ENCODE measurements at places on chromosomes 2 and 18. TPM values are rescaled to one million over a fixed set of nuclear protein-coding genes. Genes with fewer than 3 reads are reported as not detected.

DNA sequence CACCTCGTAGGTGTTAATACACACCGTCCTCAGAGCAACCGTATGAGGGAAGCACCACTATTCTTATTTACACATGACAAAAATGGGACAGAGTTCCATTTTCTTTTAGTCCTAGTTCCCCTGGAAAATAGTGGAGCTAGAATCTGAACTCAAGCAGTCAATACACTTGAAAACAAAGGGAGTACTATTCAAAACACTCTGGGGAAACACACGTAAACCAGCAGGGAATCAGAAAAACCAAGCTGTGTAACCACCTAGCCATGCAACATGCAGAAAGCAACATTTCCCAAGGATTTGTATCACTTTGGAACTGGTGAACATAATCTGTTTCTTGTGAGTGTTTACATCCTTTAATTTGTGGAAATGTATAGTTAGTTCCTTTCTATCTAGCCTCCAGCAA is 208.2 kb downstream of the UBE2E3 start:
- DNase-seq = no peak

DNA sequence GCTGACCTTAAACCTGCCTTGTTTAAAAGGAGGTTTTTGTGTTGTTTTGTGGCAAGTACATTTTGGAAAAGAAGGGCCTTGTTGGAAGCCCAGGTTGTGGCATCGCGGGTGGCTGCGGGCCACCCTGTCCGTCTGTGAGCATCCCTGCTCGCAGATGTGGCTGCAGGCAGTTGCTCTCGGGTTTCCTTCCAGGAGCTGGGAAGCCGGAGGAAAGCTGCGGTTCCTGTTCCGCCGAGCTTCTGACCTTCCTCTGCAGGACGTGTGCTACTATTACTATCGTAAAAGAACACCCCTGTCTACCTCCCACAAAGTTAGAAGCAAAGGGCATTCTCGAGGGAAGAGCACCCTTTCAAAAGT is 766 bp downstream of the MFF start:
- DNase-seq = no peak

DNA sequence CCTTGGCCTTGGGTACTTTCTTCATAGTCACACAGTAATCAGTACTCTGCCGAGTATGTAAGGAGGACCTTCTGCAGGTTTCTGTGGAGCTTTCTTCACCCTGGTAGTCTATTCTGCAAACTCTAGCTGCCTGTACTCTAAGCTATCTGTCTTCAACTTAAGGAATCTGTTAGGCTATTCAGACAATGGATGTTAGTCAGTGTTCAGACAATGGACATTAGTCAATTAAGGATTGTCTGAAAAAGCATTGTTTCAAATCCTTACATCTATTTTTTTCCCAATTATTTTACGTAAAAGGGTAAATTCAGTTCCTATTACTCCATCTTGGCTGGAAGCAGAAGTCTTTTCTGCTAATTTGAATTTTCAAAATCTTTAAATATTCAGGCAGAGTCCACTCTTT is 75.7 kb downstream of the WDR7 start:
- no peak for DNase-seq

SLC16A14 gene
- 0.54 TPM for total RNA-seq

- DNase-seq = no peak
These were observed 382.1 kb downstream of the OSR1 start for GRCh38 chr2:18976168-18976961.

C2orf80 gene
- total RNA-seq = not detected

DNA sequence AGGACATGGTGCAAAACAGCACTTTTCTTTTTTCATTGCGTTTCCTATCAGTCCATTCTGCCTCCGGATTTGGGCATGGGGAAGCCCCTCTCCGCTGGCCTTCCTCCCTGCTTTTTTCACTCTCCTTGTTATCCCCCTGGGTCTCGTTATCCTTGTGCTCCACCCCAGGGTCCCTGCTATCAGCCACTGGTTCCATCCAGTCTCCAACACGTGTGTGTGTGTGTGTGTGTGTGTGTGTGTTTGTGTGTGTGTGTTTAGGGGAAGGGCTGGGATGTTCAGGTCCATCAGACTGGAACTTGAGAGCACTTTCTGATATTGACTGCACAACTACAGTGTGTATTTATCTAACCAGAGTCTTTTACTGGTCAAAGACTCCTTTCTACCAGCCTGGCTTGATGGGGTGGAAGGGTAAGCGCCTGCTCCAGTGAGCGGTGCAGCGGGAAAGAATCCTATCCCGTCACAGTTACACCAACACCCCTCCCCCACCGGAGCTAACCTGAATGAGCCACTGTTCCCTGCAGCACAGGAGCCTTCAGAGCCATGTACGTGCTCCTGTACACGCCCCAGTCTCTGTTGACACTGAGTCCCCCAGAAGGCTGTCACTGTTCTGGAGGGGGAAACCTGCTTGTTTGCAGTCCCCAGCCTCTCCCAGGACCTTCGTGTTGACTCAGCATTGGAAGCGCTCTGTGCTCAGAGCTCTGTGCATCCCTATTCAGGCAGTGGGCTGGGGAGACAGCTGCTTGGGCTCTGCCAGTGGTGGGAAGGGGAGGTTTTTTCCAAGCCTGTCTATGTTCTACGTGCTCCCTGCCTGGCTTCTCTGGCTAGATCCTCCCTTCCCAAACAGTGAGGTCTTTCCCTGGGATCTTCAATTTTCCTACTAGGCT is 4.6 kb downstream of the INHA start:
- no peak for DNase-seq

DNA sequence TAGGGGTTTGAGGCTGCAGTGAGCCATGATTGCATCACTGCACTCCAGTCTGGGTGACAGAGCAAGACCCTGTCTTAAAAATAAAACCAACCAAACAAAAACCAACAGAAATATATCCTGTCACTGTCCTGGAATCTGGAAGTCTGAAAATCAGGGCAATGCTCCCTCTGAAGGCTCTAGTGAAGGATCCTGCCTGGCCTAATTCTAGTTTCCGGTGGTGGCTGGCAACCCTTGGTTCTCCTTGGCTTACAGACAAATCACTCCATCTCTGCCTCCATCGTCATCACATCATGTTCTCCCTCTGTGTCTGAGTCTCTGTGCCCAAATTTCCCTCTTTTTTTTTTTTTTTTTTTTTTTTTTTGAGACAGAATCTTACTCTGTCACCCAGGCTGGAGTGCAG is 15.9 kb upstream of the VPS4B start:
- DNase-seq = no peak

All from thoracic aorta (tissue), 2 donors.